ENCODE measurements at places on chromosomes 2 and 18.

DNA sequence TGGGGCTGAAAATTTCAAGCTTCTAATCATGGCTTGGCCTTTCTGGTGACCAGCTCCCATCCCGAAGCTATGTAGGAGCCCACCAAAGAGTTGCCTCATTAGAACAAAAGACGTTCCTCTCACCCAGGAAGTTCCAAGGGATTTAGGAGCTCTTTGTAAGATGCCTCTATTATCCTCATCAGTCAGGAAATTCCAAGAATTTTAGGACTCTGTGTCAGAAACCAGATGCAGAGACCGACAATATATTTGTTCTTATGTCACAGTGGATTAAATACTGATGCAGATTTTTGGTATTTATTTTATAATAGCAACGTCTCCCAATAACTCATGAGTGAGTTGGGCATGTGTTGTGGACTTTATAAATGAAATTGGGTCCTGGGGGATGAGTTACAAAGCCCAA, 91.8 kb upstream of the SKOR2 start:
- no peak for DNase-seq

- DNase-seq = no peak
Observed at GRCh38 chr18:8163286-8163959, 445.8 kb upstream of the RAB12 start.

DNA sequence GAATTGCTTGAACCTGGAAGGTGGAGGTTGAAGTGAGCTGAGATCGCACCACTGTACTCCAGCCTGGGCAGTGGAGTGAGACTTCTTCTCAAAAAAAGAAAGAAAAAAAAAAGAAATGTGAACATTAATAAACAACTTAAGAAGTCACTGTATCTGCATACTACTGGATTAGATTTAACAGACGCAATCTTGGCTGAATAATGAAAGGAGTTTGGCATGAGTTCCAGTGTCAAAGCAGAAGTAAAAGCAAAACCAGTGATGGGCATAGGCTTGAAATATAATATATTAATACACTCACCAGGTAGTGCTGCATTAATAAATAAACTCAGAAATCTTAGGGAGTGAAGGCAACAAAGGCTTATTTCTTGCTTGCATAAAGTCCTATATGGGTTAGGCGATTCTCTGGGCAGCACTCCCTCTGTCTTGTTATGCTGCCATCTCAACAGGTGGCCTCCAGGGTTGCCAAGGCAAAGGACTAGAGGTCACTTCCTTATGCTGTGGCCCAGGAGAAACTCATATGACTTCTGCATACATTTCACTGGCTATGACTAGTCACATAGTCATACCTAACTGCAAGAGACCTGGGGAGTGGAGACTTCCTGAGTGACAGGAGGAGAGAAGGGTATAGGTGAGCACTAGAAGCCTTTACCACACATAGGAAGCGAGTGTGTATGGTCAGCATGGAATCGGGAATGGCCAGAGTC, 296.2 kb upstream of the SPRED2 start:
- no peak for DNase-seq

DNA sequence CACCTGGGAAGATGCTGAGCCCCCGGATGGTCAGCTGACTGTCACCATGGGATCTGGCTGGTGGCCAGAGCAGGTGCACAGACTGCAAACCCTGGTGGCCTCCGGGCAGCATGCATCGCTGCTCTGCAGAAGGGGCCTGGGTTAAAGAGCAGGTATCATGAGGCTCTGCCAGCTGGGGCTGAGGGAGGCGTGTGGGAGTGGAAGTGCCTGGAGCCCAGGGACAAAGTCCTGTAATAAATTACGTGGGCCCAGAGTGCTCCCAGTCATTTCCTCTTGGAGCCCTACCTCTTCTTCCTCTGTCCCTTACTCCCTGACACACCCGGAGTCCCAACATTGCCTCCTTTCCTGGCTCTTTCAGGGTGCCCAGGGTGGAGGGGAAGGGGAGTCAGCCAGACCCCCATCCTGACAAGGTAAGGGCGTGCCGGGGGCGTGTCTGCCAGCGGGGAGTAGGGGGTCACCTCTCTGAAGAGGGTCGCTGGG, at the start of gene MYO7B:
Gene MYO7B (plus strand): TSS at position 262 of the 480 bp plus-strand sequence. CDS start 24,040 bp downstream, outside the sequence.
- DNase-seq = no peak

- DNase-seq = no peak
Observed at GRCh38 chr18:3839581-3839981, 389.6 kb downstream of the TGIF1 start.

DNA sequence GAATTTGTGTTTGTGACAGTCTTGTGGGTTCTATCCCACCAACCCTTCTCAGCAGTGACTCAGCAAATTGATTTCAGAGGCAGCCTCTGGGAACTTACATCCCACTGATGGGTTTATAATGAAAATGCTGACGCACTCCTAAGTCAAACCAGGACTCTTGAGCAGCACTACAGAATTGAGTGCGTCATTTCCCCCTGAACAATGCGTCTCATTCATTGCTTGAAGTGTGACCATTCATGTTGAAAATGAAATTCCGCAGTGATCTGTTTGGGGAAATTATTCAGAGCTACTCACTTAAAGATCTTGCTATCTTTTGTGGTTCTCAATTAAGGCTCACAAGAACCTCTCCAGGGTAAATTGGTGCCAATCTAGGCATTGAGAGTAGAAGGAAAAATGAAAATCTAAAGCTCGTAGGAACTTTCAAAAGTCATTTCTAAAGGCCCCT, 417.7 kb upstream of the SLC14A2 start:
- no peak for DNase-seq
